ENCODE measurements at places on chromosomes 7 and 10.
A peak's percentile ranks its signal among the peaks of the same experiment; 100 is the strongest.

- DNase-seq: no peak
These were observed 33.9 kb downstream of the MYL10 start for GRCh38 chr7:101595246-101595645.

DNA sequence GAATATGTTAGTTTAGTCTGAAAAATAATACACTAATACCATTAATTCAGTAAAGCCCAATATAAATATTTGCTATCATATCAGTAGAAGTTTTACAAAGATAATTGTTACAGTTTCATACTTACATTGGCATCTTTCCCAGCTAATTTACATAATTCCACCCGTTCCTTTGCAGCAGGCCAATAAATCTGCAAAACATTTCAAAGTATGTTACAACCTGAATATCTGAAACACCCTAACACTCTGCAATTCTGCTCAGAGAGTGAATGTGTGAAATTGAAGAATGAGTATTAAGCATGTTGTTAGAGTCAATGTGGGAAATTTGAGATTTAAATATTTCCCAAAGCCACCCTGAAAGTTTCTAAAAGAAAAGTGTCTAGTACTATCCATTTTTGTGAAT, 105.5 kb downstream of the SEMA3D start:
- peak; percentile 51 for DNase-seq

- DNase-seq: no peak
These were observed 85.5 kb downstream of the CUL2 start for GRCh38 chr10:35004651-35005050.

GRCh38 chr7:46486256-46487206, 565.5 kb upstream of the IGFBP3 start:
- DNase-seq: no peak

DNA sequence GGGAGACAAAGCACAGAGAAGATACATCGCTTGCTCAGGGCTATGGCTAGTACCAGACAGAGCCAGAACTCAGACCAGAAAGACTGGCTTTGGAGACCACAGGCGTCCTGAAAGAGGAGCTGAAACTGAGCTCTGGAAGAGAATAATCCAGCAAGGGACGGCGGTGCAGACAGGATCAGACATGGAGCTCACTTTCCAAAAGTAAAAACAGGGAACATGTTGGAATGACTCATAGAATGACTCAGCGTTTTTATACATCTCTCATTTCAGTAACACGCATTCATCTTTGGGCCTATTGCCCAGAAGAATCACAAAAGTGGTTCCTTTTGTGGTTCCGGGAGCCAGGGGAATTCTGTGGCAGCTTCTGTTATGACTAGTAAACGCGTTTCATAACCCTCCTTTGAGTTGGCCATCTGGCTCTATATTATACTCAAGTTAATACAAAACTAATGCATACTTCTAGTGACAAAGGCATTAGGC, 37.2 kb downstream of the PLEKHS1 start:
- peak; percentile 68 for DNase-seq

- DNase-seq: no peak
These were observed 66.4 kb upstream of the ZMIZ1 start for GRCh38 chr10:79002336-79002735.

- DNase-seq: no peak
These were observed 49.8 kb downstream of the LMBR1 start for GRCh38 chr7:156843157-156843556.

DNA sequence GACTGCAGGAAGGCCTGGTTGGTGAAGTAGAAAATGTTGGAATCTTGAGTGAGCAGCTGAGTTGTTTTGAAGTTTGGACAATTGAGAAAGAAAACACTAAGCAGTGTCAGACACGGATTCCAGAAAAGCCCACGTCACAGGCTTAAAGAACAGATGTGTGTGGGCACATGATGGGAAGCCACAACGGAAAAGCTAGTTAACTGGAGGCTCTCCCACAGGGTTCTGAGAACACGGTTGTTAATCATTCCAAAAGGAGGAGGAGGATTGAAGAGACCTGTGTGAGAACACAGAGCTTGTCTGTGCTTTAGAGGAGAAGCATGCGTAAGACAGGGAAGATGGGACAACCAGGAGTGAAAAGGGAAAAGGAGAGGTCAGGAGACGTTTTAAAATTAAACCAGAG, 42.6 kb downstream of the SHH start:
- no peak for DNase-seq

GRCh38 chr7:98278936-98279335, 2.5 kb upstream of the BRI3 start:
- no peak for DNase-seq

- no peak for DNase-seq
These were observed 13.8 kb upstream of the LMOD2 start for GRCh38 chr7:123641901-123642300.

DNA sequence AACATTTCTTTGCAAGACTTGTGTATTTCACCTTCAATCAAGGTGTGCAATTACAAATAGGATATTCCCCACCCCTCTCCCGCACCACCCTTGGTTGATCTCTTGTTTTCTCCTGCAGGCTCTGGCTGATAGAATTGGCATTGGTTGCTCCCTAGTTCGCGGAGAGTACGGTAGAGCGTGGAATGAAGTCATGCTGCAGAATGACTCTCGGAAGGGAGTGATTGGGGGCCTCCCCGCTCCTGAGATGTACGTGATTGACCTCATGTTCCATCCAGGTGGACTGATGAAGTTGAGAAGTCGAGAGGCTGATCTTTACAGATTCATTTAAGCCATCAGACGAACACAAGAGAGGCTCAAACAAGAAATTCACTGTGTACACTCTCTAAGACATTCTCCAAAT, 58.2 kb upstream of the MSRB2 start:
- no peak for DNase-seq

DNA sequence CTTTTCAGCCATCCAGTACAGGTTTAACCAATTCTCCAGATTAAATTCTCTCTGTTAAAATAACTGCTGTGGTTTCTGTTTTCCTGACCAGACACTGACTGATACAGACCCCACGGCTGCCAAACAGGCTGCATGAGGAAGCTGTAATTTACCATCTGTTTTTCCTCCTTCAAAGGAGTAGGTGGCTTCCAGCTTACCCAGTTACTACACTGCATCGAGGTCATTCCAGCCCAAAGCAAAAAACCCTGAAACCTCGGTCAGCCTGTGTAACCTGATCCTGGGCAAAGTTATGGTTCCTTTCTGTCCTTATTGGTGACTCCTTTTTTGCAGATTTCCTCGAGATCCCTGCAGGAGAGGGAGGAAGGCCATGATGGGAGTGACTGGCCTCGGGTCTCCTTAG, 27.9 kb upstream of the LOXL4 start:
- no peak for DNase-seq

DNA sequence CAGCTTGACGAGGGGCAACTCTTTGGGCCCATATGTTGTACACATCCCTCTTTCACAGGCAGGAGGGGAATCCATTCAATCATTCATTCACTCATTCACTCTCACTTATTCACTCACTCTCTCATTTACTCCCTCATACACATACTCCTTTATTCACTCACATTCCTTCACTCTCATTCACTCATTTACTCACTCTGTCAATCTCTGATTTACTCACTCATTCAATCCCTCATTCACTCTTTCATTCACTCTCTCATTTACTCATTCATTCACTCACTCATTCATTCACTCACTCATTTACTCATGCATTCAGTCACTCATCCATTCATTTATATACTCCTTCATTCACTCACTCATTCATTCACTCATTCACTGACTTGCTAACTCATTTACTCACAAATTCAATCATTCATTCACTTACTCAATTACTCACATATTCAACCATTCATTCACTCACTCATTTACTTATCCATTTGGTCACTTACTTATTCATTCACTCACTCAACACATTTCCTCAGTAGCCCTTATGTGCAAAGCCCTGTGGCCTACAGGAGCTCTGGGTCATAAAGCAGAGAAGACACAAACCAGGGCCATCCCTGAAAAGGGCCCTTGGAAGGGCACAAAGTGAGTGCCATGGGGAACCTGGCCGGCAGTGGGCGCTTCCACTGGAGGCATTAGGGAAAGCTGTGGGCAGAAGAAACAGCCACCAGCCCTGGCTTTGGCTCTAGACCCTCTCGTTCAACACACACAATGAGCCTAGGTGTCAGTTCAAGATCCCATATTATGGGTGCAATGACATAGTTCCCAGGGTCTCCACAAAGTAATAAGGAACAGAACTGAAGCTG, 26.0 kb downstream of the HIP1 start:
- DNase-seq: no peak

GRCh38 chr10:106720683-106721082, 443.8 kb downstream of the SORCS1 start:
- no peak for DNase-seq

- no peak for DNase-seq
These were observed 371.9 kb upstream of the CHRM2 start for GRCh38 chr7:136496551-136496950.

GRCh38 chr10:95263864-95264226, 27.0 kb downstream of the PDLIM1 start:
- DNase-seq: no peak

- DNase-seq: peak; percentile 51
These were observed 109.9 kb upstream of the EFCAB10 start for GRCh38 chr7:105691082-105691679.

GRCh38 chr10:78968943-78969342, 99.8 kb upstream of the ZMIZ1 start:
- no peak for DNase-seq

DNA sequence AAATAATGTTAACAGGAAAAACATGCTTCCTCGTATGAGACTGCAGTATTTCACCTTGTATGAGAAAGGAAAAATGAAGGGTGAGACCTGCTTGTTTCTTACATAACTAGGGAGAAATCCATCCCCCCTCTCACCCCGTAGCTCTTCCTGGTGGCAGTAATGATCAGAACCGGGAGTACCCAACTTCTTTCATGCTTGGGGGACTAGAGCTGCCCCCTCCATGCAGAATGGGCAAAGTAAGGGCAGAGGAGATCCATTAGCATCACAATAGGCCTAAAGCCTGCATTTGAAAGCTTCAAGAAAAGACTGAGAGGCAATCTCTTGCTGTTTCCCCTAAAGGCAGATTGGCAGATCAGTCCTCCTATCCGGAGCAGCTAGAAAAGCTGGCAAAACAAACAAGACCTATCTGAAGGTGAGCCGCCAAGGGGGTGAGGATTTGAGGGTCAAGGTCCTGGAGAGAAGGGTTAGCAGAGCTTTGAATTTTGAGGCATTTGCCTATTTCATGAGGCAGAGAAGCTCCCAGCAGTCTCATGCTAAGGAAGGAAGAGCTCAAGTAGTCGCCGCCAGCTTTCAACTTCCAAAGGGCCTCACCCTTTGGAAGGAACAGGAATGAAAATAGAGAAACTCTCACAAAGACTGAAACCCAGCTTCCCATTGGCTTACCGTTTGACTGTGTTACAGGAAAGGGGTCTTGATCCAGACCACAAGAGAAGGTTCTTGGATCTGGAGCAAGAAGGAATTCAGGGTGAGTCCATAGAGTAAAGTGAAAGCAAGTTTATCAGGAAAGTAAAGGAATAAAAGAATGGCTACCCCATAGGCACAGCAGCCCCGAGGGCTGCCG, 36.2 kb downstream of the BAG3 start:
- DNase-seq: peak; percentile 33

- DNase-seq: no peak
These were observed 341 bp downstream of the GOT1 start for GRCh38 chr10:99430116-99430450.

DNA sequence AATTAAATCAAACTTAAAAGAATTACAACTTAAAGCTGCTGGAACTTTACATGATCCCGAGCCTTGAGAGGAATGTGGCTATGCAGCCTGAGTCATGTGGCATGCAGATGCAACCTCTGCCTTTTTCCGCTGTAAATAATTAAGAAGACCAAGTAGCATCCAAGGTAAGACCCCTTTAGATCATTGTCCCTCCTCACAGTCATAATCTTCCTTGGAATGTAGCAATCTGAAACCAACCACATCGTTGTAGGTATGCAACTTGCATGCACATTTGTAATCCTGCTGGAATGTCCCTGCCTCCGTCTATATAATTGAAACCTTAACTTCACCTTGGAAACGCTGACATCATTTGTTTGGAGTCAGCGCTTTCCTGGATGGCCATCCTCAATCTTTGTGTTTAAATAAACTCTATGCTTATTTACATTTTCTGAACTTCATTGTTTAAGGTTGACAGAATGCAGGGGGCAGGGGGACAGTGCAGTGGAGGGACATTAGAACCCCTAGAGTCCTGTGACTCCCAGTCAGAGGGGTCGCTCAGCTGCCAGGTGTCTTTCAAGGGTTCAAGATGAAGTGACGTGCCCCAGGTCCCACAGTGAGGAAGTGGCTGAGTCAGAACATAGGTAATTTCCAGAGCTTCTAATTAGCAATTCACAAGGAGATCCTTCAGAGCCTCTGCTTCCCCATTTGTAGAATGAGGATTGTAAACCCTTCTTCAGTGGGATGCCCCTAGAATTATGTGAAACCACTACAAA, 110.7 kb downstream of the RALA start:
- peak; percentile 41 for DNase-seq

- no peak for DNase-seq
These were observed 159.4 kb downstream of the FRMD4A start for GRCh38 chr10:14171336-14171735.

DNA sequence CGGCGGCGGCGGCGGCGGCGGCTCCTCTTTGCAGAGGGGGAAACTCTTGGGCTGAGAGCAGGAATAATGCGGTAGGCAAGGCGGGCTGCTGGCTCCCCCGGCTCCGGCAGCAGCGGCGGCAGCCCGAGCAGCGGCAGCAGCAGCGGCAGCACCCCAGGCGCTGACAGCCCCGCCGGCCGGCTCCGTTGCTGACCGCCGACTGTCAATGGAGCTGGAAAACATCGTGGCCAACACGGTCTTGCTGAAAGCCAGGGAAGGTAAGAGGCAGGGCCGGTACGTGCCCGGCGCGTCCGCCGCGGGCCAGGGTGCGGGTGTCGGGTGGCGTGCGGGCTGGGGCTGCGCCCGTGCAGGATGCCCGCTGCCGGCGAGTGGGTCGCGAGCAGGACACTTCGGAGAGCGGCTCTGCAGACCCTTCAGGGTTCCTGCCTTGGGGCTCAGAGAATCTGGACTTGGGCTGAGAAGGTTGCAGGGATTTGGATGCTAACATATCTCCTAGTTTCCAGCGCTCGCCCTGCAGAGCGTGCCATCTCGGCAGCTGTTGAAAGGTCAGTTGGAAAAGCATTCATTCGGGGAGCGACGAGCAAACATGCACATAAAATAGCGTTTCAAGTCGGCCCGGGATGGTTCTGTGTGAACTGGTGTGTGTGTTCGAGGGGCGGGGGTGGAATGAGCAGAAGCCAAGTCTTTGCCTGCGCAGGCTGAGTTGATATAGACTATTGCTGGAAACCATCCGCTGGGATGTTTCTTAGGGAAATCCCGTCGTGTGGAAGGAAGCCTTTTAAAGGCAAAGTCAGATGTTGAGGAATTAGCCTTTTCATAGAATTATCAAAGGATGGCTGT, 562 bp downstream of the GRK5 start:
- DNase-seq: peak; percentile 73

DNA sequence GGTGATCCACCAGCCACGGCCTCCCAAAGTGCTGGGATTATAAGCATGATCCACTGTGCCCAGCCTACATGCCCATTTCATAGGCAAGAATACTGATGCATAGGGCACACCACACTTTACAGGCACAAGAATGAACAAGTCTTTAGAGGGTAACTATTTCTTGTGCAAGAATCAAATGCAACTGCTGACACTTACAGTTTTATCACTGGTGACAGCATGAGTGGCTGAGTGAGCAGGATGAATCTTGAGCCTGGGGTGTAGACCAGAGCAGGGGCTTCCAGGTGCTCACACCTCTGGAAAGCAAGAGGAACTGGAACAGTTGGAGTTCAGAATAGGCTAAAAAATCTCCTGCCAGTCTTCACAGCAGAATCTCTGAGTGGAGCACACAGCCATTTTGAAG, 287.5 kb downstream of the KCNMA1 start:
- no peak for DNase-seq

GRCh38 chr7:131503639-131504038, 52.8 kb downstream of the PODXL start:
- DNase-seq: no peak
